DMS79 (cell line): ENCODE measurements at places on chromosomes 5 and 9.

DNA sequence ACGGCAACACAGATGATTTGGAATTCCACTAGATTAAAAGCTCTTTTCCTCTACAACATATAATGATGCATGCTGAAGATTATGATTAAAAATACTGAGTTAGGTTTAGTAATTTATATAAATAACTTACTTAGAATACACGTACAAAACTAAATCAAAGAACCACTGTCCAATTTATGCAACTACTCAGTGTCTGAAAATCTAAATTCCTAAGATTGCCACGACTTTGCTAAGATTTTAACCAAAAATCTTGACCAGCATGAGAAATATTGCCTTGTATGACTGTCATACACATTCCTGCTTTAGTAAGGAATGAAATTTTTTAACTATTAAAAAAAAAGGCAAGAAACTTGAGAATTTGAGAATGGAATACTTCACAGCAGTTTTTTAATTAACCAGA is 292.4 kb downstream of the ZNF608 start:
- DNase-seq, result no peak

DNA sequence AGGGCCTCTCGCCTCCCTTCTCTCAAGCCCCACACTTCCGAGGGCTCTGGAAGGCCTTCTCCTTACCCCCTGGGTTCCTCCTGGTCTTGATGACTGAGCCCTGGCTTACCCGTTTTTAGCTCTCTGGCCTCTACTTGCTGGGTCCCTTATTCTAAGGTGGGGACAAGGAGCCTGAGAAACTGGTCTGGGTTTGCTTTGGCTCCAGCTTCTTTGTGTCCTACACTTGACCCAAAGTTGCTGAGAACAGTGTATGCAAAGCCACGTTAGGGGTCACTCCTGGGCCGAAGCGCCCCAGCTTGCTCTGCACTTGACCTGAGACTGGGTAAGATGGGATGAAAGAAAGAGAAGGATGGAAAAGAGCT is 788 bp downstream of the ZNF346 start:
- DNase-seq, result no peak

DNA sequence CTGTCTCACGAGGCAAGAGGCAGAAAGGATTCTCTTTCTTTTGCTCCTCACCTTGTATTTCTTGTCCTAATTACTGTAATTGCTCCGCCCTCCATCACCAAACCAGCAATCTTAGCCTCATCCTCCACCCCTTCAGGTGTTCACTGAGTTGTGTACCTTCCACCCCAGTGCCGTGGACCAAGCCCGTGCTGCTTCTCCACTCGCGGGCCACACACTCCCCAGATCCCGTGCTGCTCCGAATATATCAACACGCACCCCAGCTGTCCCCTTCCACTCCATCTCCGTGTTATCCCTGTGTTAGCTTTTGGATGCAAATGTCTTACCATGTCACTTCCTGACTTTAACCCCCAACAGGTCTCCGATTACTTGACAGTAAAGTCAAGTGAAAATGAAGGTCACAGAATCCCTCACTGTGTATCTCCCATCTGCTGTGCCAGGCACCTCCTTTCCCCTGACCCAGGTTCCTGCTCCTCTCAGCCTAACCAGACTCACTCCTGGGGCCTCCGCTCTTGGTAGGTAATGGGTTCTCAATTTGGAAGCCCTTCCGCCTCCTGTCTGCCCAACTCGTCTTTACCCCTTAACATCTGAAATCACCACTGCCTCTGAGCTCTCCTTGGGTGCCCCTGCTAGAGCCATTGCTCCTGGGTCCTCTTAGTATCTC is 320.2 kb downstream of the MED10 start:
- DNase-seq, result no peak

DNA sequence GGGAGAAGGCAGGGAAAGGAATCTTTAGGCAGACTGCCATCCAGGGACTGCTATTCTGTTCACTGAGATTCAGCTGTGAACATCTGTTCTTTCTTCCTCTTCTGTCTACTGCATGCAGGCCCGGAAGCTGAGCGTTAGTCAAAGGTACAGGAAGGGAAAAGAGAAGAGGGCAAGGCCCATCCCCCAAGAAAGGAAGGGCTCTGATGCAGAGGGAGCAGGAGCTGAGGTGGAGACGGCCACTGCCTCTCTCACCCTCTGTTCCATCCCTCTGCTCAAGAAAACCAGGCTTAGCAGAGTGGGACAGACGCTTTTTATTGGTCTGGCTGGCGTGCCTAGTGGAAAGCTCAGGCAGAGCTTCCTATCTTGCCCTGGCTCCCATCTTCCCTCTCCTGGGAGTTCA is 57.6 kb downstream of the PFDN1 start:
- no peak for DNase-seq

DNA sequence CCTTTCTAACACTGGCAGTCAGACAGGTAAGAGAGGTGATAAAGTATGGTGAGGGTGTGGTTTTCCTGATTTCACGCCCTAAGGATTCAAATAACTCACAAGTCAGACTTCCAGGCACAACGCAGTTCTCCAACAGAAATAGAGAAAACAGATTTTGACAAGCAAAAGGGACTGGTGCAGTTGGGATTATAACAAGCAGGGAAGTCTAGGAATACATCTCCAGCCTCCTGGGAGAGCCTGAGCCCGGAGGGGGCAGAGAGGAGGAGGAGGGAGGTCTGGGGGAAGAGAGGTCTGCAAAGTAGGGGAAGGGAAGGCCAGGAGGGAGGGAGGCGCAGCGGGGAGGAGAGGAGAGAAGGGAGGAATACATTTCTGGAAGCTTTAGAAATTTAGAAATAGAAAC is 1.6 kb downstream of the CMBL start:
- no peak for DNase-seq
